Activated CD4-positive, alpha-beta T cell treated with anti-CD3 and anti-CD28 coated beads, Interleukin-2, amount 50 U/mL, for 1 hour (primary cell): ENCODE measurements at places on chromosomes 6 and 20.

DNA sequence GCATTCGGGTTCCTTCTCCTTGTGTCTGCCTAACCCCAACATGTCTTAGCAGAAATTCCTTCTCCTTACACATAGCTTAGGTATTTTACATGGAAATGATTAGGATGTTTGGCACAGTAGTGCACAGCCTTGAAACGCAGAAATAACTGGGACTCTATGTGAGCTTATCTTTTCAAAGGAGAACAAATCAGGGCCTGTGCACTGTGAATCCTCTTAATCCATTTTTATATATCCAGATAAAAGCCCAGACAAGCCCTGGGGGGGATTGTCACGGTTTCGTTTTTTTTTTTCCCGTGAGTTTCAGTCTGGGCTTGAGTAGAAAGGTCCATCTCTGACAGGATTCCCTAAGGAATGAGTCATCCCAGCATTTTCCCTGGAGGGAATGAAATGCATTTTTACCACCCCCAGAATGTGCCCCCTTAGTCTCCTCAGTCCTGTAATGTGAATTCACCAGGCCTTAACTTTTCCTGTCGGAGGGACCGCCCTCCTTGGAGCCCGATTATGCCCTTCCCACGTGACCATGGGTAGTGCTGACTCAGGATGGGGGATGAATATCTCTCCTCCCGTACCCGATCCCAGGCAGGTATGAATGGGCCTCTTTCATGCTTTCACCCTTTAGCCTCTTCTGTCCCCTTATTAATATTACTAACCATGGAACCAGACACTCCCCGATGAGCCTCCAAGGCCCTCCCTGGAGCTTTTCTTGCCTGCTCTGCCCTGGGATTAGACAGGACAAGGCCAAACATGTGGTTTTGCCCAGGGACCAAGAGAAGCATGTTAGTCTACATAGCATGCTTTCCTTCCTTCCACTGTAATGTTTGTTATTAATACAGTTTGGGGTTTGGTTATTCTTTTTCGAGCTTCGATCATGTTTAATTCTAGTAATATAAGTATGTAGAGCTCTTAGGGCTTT lies 23.9 kb upstream of the NAA20 start:
- no peak for DNase-seq

- DNase-seq, result no peak
Observed at GRCh38 chr20:37333848-37334318, 12.1 kb upstream of the SRC start.

GRCh38 chr6:33018904-33019303 lies 9.5 kb upstream of the HLA-DOA start:
- DNase-seq, result peak; percentile 22

DNA sequence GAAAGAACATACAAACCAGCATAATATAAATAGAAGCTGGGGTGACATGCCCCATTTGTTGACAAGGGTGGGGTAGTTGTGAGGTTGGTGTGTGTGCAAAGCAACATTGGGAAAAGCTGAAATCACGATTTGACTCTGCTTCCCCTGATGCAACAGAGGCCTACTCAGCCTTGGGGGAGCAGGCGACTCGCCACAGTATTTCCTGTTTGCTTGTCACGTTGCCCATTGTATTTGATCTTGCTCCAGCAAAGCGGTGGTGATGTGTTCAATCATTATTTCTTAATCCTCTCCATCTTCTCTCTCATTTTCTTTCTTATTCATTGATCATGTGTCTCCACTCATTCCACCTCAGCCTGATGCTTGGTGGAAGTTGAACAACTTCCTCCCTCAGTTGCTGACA lies 165.8 kb upstream of the CITED2 start:
- DNase-seq, result peak; percentile 30

- no peak for DNase-seq
Observed at GRCh38 chr6:39260456-39260855, 31.2 kb upstream of the KCNK5 start.

DNA sequence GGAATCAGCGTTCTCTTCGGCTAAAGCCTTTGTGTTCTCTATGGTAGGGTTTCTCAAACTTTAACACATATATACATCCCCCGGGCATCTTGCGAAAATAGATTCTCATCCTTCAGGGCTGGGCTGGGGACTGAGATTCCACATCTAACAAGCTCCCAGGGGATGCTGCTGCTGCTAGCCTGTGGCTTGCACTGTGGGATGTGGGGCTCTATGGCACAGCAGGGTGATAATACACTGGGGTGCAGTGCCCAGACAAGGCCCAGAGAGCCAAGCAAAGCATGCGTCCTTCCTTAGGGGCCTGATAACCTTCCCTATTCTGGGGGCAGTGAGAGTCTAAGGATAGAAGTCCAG lies 102.0 kb downstream of the LAMP5 start:
- DNase-seq, result no peak

DNA sequence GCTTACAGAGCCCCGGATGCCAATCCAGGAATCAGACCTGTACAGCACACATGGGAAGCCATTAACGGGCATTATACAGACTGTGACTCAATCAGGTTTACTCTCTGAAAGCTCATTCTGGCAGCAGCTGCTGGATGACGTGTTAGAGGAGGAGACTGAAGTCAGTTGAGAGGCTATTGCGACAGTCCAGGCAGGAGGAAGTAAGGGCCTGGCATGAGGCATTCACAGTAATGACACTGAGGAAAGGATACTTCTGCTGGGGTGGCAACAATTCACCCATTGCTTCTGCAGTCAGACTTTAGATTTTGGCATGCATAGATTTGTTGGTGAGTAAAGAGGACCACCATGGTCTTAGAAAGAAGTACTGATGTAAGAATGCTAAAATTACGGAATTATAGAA lies 151.0 kb upstream of the HEY2 start:
- no peak for DNase-seq

GRCh38 chr6:79223611-79224404 lies 10.7 kb downstream of the HMGN3 start:
- DNase-seq, result no peak

DNA sequence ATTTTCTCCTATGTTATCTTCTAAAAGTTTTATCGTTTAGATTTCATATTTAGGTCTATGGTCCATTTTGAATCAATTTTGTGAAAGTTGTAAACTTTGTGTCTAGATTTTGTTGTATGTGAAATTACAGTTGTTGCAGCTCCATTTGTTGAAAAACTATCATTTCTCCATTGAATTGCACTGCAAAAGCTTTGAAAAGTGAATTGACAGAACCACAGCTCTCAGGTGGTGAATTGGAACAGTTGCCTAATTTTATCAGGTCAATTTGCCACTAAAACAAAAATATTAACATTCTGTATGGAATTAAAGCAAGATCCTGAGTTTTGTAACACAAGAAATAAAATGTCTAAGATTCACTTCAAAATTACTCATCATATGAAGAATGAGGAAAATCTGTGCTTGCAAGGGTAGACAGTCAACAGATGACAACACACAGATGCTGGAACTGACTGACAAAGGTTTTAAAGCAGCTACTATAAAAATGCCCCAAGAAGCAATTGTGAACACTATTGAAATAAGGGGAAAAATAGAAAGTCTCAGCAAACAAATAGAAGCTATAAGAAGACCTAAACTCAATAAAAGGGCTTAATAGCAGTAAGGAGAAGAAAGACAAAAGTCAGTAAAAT lies 346.7 kb downstream of the PAX1 start:
- no peak for DNase-seq

- DNase-seq, result no peak
Observed at GRCh38 chr6:221531-222349, 70.5 kb upstream of the DUSP22 start.

DNA sequence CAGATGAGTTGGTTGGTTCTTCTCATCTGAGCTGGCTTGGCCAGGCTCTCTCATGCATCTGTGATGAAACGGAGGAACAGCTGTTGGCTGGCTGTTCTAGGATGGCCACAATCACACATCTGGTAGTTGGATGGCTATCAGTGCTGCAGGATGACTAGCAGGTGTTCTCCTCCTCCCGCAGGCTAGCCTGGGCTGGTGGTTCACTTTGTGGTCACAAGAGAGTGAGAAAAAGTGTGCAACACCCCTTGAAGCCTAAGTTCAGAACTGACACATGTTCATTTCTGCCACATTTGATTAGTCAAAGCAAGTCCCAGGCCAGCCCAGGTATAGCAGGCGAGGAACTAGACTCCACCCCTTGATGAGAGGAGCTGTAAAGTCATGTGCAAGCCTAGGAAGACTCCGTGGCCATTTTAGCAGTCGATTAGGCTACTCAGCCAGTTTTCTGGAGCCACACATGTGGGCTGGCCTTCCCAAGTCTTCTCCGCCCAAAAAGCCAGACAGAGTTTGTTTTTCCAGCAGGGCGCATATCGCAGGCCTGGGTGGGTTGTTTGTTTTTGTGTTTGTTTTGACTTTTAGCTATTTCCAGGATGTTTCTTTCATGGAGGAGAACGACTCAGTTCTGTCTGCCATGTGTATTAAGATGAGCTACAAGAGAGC lies 120.8 kb downstream of the ISM1 start:
- no peak for DNase-seq

- no peak for DNase-seq
Observed at GRCh38 chr6:13761361-13762036, 49.9 kb upstream of the RANBP9 start.

- DNase-seq, result no peak
Observed at GRCh38 chr6:101083533-101084175, 202.5 kb upstream of the ASCC3 start.

- DNase-seq, result no peak
Observed at GRCh38 chr6:107495196-107495643, 5.3 kb downstream of the SOBP start.

DNA sequence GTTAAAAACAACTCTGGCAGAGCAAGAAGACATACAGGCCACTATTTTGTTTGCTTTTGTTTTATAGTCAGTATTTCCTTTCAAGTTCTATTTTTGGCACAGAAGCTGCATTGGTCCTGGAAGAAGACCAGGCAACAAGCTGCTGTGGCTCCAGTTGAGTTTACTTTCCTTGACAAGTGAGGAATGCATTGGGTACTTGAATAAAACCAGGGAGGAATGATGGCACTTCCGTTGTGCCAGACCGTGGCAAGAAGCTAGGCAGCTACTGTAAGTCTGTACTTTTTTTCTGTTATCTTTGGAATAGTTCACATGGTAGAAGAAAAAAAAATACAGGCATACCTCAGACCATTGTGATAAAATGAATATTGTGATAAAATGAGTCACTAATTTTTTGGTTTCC lies 66.3 kb downstream of the NCOA3 start:
- DNase-seq, result no peak

- no peak for DNase-seq
Observed at GRCh38 chr6:54308986-54309315, 710 bp downstream of the TINAG start.

GRCh38 chr20:59977086-59977485 lies 18.9 kb downstream of the CDH26 start:
- no peak for DNase-seq

DNA sequence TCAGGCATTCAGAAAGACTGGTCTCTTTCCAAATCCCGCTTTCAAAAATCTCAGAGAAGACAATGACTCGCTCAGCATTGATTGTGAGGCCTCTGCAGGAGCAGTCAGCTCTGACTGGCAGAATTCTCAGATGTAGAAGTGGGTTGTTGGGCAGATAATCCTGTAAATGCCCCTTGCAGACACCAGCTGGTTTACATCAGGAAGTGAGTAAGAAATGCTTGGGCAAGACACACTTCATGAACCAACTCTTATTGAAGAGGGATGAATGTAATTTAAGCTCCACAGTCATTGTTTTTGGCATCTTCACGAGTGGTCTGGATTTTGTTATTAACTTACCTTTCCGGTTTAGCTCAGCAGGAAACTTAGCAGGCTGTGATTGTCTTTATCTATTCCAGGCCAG lies 166.6 kb downstream of the PLCB4 start:
- DNase-seq, result no peak

DNA sequence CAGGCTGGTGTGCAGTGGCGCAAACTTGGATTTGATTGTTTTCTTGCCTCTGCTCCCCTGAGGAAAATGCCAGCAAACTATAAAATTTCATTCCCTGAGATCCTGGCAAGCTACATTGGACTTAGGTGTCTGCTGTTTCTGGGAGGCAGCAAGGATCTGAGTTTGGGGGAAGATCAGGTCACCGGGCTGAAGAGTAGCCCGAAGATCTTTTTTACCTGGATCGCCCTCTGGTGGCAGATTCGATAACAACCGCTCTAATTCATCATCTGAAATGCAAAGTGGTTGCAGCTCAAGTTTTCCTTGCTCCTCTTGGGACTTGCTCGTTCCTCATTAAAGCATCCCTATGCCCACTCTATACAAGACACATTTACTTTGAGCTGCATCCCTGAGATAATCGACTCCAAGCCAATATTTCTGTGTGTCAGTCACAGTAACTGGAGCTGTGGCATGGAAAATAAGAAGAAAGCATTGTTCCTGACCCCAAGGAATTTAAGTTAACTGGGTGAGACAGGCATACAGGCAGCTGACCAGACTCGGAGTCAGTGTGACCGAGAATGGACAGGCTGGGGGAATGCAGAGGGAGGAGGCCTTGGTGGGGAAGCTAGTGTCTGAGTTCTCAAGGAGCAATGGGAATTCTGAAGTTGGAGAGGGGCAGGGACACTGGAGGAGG lies 131.8 kb upstream of the PROKR2 start:
- DNase-seq, result peak; percentile 42

- DNase-seq, result no peak
Observed at GRCh38 chr6:85468326-85468725, 18.4 kb downstream of the NT5E start.
